ENCODE measurements at places on chromosomes 2 and 18.

DNA sequence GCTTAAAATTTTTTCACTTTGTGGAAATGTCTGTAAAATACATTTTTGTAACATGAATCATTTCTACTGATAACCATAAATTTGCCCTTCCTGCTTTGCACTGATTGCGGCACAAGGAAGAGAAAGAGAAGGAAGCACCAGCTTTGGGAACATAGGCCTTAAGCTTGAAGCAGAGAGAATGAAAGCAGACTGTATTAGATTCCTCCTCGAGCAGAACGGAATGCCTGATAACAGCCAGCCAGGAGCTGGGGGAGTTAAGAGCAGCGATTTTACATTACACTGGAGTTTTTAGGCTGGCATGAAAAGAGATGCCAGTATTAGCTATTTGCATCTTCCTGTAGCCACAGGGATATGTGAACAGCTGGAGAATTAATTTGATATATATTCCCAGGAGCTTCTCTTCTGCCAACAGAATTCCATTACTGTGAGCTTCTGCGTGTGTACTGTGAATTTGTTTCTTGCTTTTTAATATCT is 33.5 kb downstream of the CRIM1 start:
- DNase-seq = no peak

DNA sequence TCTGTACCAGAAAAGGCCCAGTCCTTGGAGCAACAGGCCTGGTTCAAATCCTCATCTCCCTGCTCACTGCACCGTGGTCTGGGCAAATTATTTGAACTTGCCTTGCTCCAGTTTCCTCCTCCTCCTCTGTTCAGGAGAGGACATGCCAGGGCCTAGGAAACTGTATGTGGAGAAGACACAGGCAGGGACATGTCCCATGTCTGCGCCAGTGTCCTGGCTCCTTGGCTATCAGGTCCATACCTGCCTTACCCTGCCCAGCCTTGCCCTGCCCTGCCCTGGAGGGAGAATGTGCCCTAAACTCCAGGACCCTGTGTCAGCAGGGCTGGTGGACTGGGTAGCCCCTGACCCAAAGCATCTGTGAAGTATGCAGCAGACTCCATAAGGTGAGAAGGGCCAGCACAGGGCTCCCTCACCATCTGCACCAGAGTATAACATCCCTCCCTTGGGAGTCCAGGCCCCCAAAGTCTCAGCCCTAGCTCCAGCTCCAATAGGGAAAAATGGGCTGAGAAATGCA is 165.3 kb downstream of the GALNT1 start:
- no peak for DNase-seq

- DNase-seq = no peak
These were observed 488.7 kb downstream of the SUCLG1 start for GRCh38 chr2:83970217-83970929.

- no peak for DNase-seq
These were observed 18.8 kb downstream of the FZD5 start for GRCh38 chr2:207750876-207751275.

DNA sequence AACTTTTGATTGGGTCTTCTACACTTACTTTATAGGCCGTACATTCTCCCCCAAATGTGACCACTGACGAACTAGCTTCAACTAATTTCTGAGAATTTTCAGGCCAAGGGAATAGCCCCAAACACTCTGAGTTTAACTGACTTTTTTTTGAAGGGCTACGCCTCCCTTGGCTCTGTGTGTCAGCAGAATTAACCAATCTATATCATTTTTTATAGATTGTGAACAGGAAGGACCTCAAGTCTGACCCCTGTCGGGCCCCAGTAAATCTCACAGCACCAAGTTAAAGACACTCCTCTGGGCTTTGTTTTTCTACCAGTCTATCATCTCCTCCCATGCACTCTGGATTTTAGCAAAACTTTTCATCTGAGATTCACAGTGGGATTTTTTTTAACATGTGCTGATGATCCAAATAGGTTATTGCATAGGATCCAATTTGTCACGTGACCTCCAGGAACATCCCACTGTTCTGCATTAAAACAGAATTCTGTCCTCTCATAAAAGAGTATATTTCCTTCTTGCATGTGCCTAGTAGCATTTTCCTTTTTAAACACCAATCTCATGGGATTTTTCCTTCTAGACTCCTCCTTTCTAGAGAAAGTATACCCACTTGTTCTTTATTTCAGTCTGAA is 307.1 kb downstream of the OSR1 start:
- DNase-seq = no peak

- no peak for DNase-seq
These were observed 82.3 kb downstream of the ARHGAP28 start for GRCh38 chr18:6811816-6812215.

GRCh38 chr2:23904692-23905091 is 22.2 kb downstream of the ATAD2B start:
- no peak for DNase-seq

DNA sequence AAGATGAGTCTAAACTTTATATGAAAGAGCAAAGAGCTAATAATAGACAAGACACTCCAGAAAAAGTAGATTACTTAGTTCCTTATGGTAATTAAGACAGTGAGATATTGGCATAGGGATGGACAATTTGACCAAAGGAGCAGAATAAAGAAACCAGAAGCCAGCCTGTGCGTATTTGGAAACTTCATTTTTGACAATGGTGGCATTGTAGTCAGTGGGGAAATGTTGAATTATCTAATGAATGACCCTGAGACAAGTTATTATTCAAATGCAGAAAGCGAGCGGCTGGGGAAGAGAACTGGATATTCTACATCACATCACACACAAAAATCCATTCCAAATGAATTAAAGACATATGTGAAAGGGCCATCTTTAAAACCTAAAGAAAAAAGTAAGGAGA is 144.3 kb downstream of the DTNB start:
- no peak for DNase-seq

- no peak for DNase-seq
These were observed 120.9 kb upstream of the CCDC195 start for GRCh38 chr2:224837066-224837465.

GRCh38 chr2:98759827-98760625 is 29.1 kb upstream of the MGAT4A start:
- DNase-seq = no peak

- DNase-seq = no peak
These were observed 74.7 kb upstream of the TMEM200C start for GRCh38 chr18:5969989-5970403.

DNA sequence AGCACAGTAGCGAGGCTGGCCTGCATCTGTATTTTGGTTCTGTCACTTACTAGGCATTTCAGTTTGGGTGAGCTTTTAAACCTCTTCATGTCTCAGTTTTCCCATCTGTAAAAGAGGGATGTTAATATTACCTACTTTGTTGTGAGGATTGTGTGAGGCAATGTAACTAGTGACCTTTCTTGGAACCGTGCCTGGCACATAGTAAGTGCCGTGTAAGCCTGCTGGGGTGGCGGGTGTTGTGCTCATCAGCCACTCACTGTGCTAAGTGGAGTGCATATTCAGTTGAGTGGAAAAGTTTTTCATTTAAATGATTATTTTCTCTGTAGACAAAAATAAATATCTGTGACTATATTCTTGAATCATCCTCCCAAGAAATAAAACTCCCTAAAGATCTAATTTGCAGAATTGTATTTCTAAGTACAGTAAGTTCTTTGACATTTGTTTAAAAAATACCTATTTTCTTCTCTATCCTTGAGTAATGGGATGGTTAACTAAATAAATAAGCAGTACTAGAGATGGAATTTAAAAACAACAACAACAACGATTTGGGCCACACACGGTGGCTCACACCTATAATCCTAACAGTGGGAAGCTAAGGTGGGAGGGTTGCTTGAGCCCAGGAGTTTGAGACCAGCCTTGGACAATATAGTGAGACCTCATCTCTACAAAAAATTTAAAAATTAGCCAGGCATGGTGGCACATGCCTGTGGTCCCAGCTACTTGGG is 56.7 kb downstream of the MALT1 start:
- DNase-seq = no peak

DNA sequence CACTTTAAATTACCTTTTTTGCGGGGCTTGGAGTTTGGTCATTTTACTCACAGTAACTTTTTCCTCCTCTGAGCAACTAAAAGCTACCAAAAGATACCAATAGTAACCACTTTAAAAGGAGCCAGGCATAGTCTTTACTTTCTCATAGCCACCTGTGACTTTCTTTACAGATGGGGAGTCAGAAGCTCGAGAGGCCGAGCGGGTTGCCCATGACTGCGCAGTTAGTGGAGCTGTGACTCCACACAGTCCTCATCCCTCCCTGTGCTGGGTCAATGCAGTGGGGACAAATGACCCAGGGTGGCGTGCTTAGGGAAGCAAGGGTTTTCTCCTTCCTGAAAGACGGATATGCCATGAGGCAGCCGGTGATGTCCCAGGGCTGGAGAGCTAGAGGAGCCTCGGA is 11.9 kb downstream of the LCT start:
- DNase-seq = no peak

DNA sequence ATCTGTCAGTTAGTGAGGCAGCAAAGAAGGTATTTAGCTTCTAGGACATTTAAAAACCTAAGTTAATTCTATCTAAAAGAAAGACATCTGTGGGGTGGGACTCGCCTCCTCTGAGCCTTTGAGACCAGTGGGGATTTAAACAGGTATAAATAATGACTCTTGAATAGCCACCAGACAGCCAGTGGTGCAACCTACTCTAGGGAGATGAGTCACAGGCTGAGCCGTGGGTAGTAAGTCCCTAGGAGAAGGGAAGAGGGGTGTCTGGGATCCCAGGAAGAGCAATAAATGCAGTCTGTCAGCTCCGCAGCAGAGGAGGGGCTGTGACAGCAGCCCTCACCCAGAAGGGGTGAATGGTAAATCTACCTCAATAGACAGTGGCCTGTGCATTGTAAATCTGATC is 43.1 kb upstream of the GALNT3 start:
- DNase-seq = no peak

- no peak for DNase-seq
These were observed 142.9 kb upstream of the KLF7 start for GRCh38 chr2:207308519-207309224.

- no peak for DNase-seq
These were observed 101.3 kb upstream of the BCL2L11 start for GRCh38 chr2:111019381-111019780.

- DNase-seq = no peak
These were observed 100.3 kb downstream of the B3GNT2 start for GRCh38 chr2:62296034-62296831.

GRCh38 chr18:39329496-39330275 is 1764.1 kb upstream of the CELF4 start:
- no peak for DNase-seq

DNA sequence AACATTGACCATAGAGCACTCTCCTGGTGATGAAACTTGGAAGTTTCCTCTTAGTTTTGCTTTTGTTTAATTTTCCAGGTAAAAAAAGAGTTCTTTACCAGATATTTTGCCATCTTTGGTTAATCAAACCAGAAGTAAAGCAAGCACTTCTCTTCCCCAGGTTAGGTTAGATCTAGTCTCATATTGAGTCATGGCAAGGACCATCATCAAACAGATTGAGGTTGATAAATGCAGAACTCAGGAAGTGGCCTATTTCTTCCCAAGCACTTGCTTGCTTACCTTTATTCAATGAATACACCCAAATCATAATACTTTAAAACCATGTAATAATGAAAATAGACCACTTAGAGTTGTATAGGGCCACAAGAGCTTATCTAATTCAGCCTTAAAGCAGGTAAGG is 23.4 kb downstream of the DNAH6 start:
- no peak for DNase-seq

DNA sequence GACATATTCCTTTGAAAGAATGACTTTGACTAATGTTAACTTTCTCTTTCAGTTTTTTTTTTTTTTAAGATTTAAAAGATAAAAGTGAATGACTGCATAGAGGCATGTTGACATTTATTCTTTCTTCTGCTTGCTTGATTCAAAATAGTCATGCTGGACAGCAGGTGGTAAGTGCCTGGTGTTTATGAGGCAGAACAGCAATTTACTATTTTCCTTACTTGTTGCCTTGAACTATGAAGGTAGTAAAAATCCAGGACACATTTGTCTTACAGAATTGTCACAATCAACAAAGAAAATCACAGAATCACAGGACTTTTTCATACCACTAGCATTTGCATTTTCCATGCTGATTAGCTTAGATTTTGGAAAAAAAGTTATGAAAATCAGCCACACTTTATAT is 388.3 kb downstream of the CTNNA2 start:
- no peak for DNase-seq

DNA sequence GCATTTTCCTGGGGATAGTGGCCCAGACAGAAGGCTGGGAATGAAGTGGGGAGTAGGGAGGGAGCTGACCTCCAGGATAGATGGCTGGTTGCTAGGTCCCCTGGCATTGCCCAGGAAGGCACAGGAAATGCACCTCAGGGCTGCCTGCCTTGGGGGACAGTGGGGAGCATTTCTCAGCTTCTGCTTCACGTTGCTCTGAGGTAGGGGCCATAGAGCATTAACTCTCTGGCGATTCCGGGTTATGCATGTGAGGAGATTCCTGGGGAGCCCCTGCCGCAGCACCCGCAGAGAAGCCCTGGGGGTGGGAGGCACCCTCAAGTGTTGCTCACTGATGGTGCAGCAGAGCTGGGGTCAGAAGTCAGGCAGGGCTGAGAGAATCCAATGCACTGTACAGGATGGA is 256.5 kb downstream of the CYP26B1 start:
- no peak for DNase-seq

DNA sequence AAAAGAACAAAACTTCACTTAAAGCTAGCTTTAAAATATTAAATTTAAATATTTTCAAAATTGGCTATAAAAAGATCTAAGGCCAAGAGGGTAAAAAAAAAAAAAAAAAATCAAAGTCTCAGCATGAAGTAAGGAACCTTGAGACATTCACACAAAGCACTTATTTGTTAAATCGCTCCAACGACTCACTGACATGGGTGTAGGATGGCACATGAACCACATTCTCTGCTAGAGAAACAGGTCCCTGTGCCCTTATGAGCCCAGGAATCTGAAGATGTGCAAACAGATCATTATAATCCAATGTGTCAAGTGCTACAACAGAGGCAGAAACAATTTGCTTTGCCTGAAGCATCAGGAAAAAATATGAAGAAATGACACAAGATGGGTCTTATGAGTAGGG is 13.8 kb downstream of the LAPTM4A start:
- no peak for DNase-seq

DNA sequence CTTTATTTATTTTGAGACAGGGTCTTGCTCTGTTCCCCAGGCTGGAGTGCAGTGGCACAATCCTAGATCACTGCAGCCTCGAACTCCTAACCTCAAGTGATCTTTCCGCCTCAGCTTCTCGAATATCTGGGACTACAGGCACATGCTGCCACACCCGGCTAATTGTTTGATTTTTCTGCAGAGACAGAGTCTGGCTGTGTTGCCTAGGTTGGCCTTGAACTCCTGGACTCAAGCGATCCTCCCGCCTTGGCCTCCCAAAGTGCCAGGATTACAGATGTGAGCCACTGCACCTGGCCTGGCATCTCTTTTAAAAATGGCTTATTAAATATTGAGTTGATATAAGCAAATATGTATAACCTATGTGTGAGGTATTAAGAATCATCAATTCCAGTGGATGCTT is 209.5 kb downstream of the FAM210A start:
- no peak for DNase-seq

DNA sequence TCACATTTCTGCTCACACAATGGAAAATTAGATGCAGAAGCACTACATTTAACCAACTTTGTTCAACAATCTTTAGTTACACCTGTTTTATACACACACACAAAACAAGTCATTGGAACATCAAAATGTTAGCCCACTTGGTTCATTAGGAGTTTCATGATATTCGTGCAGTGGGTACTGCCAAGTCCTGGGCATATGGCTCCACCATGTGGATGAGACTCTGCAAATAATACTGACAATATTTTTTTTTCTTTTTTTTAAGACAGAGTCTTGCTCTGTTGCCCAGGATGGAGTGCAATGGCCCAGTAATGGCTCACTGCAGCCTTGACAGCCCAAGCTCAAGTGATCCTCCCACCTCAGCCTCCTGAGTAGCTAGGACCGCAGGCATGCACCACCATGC is 34.5 kb upstream of the GRB14 start:
- no peak for DNase-seq
